ENCODE measurements at places on chromosomes 5 and 9. TPM values are rescaled to one million over a fixed set of nuclear protein-coding genes. Genes with fewer than 3 reads are reported as not detected.

DNA sequence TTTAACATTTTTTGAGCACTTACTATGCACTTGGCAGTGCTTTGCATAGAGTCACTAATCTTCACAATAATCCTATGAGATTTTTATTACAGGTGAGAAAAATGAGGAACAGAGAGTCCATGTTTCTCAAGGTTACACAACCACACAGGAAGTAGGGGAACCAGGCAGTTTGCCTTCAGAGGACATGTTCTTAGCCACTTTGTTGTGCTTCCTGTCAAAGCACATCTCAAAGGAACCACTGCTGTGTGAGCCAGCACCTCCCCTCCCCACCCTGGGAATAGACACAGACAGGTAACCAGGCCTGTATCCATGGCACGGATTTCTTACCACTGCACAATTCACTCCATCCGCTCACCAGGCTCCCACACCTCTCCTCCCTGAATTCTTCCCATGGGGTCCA lies 6.3 kb upstream of the DNAJB5 start:
- DNase-seq: peak; percentile 37

The PTGDS gene
- total RNA-seq: 0.24 TPM

GRCh38 chr5:142872217-142872616 lies 102.0 kb downstream of the ARHGAP26 start:
- DNase-seq: no peak

GRCh38 chr5:137921931-137922330 lies 32.7 kb downstream of the PKD2L2 start:
- DNase-seq: no peak

GRCh38 chr9:70677055-70677735 lies 262.7 kb upstream of the KLF9 start:
- no peak for DNase-seq

The SLC38A9 gene
- 23.4 TPM for total RNA-seq

Data from CD8-positive, alpha-beta memory T cell (primary cell).